ENCODE measurements at places on chromosomes 4 and X.

GRCh38 chr4:107630185-107630705 lies 89.8 kb downstream of the PAPSS1 start:
- DNase-seq, result no peak

- no peak for DNase-seq
Observed at GRCh38 chrX:72110051-72110875, 21.5 kb downstream of the RTL5 start.

DNA sequence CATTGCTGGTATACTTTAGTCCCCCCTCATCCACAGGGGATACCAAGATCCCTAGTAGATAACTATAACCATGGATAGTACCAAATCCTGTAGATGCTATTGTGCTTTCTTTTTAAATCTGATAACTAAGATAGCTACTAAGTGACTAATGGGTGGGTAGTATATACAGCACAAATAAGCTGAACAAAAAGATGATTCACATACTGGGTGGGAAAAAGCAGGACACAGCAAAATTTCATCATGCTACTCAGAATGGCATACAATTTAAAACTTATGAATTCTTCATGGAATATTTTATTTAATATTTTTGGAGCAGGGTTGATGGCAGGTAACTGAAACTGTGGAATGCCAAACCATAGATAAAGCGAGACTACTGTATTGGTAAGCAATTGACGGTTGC lies 161.6 kb downstream of the IL15 start:
- no peak for DNase-seq

DNA sequence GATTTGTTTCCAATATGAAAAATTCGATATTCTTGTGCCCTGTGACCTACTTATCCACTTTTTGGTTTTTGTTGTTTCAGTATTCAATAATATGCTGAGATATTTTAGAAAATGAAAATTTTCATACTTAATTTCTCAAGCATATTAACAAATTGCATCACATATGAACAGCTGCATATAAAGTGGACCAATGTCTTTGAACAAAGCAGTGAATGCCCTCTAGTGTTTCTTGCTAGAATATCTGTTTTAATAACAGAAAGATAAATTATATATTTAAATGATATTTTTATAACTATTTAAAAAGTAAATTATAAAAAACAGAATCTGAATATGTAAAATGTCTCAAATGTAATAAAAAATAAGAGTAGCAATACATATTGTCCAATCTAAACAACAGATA lies 31.7 kb upstream of the INTU start:
- DNase-seq, result no peak

DNA sequence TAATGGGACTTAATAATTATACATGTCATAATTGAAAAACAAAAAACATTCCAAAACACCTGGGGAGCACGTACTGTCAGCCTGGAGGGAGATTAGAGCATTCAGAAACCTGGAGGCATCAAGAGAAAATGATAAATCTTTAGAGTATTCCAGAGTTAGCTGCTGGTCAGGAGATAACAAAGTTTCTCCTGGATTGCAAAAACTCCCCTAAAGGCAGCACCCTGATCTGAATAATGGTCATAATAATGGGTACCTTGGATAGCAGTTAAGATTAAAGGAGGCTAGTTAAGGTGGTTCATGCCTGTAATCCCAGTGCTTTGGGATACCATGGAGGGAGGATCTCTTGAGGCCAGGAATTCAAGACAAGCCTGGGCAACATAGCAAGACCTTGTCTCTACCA lies 15.9 kb upstream of the RAB40A start:
- DNase-seq, result no peak

DNA sequence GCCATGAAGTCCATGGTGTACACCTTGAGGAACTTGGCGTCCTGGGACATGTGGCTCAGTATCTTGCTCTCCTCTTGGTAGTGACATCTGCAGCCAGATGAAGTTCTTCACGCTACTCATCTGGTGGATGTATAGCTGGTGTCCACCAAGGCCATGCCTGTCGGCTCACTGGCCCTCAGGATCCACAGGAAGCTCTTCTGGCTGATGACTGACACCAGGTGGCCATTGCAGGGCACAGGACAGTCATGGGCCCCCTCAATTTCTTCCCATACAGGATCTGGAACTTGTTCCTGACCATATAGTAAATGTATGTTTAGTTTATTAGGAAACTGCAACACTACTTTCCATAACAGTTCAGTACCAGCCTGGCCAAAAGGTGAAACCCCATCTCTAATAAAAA lies 10.3 kb upstream of the CLCN5 start:
- DNase-seq, result no peak

DNA sequence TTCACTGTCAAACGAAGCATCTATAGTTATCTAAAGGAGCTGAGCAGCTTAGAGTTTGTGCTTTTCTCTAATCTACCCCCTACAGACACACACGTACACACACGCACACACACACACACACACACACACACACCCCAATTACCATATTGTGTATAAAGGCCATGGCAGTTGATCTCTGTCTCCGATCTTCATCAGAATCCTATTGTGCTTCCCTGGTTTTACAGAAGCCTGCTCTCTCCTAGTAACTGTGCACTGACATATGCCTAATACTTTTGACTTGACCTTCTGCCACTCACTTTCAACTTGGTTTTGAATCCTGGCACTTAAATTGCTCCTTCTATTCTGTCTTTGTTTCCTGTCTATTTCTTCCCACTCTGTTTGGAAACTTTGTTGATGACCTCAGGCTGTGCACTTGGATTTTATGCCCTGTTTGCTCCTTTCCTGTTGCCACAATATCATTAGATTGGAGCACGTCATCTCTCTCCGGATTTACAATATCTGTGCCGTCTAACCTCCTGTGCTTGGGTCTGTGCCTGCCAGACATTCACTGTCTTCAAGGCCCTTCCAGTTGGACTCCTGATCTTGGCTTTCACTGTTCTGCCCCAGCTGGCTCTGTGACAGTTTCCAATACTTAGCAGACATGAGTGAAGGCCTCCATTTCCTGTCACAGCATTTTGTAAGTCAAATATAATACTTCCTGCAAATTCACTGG lies 928.1 kb downstream of the FAT4 start:
- DNase-seq, result no peak

DNA sequence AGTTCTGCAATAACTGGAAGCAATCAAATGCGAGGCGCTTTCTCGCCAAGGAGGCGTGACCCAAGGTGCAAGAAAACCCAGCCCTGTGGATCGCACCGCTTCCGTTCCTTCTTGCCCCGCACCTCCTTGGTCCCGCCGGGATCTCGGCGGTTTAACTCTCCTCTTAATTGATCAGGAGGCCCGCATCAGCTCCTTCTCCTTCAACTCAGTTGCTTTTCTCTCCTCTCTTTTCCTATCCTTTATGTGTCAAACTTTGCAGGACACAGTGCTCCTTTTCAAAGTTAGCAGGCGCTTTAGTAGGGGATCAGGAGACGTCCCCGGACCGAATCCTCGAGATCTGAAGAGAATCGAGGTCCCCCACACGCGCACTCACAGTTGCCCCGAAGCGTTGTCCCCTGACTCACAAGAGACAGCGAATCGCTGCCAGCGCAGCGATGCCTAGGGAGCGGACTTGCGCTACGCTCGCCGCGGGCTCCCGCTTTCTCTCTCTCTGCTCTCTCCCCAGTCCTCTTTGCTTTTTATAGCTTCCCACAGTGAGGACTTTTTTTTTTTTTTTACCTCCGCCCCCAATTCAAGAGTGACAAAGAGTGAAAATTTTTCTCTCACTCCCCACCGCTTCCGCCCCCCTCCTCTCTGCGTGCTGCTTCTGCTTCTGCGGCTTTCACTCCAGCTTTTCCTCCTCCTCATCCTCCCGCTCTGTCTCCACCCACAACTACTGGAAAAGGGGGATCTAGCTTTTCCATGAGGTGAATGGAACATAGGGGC lies at the start of gene DKK2:
Gene DKK2 (minus strand): TSS at position 495 of the 765 bp plus-strand sequence. CDS start 722 bp downstream, outside the sequence.
- DNase-seq, result no peak

DNA sequence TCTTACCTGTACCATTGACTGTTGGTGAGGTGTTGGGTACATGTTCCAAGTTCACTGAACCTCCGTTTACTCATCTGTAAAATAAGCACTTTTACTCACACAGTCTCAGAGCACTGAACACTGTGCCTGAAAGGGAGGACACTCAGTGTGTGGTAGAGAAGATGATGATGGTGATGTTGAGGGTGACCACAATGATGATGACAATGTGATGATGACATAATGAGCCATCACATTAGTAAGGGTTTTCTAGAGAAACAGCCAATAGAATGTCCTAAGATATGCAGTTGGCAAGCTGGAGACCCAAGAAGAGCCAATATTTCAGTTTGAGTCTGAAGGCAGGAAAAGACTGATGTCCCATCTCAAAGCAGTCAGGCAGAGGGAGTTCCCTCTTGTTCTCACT lies 315.4 kb upstream of the IGFBP7 start:
- no peak for DNase-seq

DNA sequence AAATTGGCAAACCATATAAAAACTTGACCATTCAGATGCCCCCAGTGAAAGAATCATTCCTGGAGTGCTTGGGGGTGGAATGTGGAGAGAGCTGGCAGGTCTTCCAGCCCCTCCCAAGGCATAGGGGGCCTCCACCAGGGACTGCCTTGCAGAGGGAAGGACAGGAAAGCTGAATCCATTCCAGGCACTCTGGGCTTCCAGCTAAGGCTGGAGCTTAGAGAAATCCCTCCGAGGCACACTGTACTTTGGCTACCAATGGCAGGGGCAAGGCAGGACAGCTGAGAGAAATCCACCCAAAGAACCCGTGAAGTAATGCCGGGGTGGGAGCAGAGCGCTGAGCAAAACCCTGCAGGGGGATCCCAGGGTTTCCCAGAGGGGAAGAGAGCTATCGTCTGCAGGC lies 4.0 kb downstream of the CENPU start:
- no peak for DNase-seq
